Stomach (tissue), 19 donors: ENCODE measurements at places on chromosomes 12 and 14. TPM values are rescaled to one million over a fixed set of nuclear protein-coding genes. Genes with fewer than 3 reads are reported as not detected.

The LAG3 gene
- total RNA-seq, result 2.2 TPM

GRCh38 chr12:120901818-120902217 is 2.3 kb downstream of the SPPL3 start:
- no peak for DNase-seq

DNA sequence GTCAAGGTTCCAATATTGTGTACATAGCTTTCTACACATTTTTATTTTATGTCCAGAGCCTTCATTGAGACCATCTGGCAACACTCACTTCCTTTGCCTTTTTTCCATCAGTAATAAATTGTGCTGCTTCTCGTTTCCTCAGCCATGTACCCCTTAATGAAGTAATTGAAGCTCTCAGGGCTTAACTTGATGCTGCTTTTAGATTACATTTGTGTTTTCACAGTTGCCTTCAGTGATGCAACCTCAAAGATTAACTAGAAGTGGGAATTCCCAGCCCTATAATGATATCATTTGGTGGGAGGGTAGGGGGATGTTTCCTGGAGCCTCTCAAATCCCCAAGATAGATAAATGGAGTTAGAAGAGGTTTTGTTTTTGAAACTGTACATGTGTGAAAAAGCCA is 80.2 kb upstream of the KRR1 start:
- no peak for DNase-seq

The KLRF2 gene
- total RNA-seq, result not detected

GRCh38 chr12:701896-702539 is 38.8 kb upstream of the NINJ2 start:
- DNase-seq, result no peak
